NCI-H1436 treated with DMSO at 0.1 percent for 48 hours (cell line): ENCODE measurements at places on chromosomes 11 and 22.

DNA sequence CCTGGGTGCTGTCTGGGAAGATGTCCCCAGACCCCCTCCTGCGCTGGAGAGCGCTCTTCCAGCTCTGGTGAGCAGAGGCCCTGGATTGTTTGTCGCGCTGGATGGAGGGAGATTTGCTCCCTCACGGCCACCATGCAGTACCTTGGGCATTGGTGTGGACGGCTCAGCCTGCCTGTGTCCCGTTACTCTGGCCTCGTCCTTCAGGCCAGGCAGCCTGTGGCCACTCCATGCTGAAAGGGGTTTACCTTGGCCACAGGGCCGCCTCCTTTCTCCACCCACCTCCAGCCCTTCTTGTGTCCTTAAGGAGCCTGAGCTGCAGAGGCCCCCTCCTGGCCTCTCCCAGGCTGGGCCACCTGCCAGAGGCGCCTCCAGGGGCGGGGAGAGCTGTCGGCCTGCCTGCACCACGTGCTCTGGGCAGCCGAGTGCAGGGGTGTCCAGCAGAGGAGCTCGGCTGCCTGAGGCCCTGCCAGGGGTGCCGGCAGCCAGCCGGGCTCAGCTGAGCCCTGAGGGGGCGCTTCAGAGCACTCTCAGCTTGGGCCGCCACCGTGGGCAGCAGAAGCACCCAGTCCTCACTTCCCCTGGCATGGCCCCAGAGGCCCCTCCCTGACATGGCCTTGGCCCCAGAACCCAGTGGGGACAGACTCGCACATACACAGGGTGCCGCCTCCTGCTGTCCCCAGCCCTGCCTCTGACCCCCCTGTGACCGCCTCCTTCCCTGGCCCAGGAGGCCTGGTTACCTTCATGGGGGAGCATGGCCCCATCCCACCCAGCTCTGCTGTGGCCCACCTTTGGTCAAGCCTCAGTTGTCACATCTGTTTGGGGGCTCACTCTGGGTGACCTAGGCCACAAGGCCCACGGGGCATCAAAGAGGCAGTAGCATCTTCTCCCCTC is 3.4 kb downstream of the CCND1 start:
- DNase-seq = no peak

GRCh38 chr11:15896530-15896929 is 459.8 kb downstream of the SOX6 start:
- no peak for DNase-seq

DNA sequence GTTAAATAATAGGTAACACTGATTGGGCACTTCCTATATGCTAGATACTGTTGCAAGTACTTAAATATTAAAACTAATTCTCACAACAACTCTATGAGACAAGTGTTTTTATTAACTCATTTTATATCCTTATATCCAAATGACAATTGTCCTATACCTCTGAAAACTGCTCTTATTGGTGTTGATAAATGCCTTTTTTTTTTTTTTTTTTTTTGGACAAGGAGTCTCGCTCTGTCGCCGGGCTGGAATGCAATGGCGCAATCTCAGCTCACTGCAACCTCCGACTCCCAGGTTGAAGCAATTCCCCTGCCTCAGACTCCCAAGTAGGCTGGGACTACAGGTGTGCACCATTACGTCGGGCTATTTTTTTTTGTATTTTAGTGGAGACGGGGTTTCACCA is 41.6 kb downstream of the MRTFA start:
- no peak for DNase-seq

DNA sequence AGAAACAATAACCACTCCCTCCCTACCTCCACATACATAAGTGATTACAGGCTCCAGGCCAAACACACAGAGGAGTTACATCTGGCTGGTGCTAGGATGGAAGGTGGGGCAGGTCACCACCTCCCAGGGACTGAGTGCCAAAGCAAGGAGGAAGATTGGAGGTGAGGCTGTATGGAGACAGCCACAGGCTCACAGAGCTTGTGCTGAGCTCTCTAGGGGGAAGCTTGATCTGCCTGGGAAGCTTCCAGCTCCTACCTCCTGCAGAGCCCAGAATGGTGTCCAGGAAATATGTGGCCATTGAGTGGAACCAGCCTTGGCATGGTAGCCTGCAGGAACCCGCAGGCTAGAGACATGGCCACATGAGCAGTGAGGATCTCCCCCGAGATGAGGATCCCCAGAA is 3.6 kb upstream of the MED15 start:
- DNase-seq = no peak

DNA sequence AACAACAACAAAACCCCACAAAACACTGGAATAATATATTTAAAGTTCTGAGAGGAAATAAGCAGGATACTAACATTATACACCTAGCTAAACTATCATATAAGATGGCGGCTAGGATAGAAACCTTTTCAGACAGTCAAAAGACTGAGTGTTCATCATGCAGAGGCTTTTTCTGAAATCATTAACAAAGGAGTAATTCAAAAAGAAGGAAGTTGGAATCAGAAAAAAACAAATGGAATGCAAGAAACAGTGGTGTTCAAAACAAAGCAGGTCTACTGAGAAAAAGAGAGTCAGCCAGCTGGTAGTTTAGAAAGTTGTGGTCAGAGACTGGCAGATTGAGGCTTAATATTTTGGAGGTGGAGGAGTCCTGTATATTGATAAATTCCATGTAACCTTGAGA is 30.1 kb upstream of the ZBTB44 start:
- no peak for DNase-seq

GRCh38 chr11:117816846-117817367 is 7.6 kb downstream of the FXYD2 start:
- DNase-seq = no peak

DNA sequence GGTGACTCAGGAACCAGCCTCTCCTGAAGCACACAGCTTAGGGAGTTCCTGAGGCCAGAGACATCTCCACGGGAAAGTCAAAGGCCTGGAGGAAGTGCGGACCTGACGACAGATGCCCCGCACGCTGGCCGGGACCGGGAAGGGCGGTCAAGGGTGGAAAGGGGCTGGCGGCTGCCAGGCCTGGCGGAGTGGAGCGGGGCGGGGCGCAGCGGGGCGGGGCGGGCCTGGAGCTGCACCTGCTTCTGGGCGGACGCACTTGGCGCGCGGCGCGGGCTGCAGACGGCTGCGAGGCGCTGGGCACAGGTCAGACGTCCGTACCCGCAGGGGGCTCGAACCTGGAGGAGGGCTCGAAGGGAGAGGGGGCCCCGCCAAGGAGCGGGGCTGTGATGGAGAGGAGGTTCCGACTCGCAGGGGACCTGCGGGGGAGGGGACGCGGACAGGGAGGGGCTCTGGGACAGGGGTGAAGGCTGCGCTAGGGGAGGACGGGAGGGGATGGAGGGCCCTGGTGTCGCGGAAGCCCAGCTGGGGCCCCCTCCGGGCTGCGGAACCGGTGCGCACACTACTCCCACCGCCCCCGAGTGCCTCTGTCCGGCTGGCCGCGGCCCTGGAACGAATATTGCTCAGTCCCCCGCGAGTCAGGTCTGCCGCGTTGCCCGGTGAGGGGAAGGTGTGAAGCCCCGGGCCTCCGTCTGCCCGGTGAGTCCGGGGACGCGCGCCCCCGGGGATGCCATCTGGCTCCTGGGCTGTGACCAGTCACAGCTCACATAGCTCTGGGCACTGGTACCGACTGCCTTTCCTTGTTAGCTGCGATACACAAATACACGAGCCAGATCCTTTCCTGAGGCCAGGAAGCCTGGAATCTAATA is at the start of gene TMEM45B:
TSS of gene TMEM45B (plus strand) at position 253 of the 866 bp plus-strand sequence. CDS start 36,635 bp downstream, outside the sequence.
- DNase-seq = no peak

DNA sequence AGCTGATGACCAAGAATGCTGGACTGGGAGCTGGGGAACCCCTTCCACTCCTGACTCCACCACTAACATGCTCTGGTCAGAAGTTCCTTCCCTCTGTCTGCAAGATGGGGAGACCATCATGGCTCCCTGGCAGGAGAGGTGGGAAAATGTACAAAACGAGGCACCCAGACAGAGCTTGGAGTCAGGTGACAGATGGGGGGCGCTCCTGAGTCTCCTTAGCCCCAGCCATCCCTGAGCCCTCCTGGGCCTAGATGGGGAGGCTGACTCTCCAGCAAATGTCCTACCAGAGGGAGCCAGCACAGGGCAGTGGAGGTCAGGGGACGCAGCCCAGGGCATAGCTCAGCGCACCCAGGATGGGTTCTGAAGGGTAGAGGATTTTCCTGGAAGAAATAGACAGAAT is 20.0 kb downstream of the KCNJ4 start:
- no peak for DNase-seq

DNA sequence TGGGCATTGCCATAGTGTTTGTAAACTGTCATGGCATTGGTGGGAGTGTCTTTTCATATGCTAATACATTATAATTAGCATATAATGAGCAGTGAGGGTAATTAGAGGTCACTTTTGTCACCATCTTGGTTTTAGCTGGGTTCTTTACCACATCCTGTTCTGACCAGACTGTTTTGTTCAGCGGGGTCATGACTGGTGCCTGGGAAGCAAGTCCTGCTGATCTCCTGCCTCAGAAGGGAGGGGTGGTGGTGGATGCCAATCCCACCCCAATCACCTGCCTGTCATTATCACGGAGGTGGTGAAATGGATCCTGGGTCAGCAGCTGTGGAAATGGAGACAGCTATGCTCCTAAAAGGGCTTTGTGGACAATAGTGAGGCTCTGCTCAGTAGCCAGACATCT is 31.2 kb downstream of the IL18 start:
- no peak for DNase-seq

DNA sequence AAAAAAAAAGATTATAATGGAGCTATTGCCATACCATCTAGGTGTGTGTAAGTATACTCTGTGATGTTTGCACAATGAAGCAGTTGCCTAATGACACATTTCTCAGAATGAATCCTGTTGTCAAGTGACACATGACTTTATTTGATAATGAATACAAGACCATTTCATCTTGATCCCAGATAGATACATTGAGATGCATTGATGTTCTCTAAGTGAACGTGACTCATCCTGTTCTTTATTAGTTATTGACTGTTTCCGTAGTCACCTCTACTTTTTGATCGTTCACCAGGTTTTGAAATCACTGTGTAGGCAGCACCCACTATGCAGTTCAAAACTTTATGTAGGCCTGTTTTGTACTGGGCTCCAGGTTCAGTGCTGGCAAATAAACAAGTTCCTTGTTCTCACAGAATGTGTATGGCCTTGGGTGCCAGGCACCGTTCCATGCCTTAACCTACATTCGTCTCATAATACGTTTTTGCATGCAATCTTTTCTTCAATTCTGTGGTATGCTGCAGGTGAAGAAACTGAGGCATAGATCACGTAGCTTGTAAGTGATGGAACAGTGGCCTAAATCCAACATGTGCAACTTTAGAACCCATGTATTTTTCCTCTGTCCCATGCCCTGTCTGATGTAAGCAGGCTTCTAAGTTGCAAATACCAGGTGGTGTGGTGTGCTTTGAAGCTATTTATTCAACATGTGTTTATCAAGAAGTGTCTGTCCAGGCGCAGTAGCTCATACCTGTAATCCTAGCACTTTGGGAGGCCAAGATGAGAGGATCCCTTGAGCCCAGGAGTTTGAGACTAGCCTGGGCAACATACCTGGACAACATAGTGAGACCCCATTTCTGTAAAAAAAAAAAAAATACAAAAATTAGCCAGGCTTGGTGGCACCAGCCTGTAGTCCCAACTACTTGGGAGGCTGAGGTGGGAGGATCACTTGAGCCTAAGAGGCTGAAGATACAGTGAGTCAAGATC is 10.4 kb downstream of the SREBF2 start:
- DNase-seq = no peak

DNA sequence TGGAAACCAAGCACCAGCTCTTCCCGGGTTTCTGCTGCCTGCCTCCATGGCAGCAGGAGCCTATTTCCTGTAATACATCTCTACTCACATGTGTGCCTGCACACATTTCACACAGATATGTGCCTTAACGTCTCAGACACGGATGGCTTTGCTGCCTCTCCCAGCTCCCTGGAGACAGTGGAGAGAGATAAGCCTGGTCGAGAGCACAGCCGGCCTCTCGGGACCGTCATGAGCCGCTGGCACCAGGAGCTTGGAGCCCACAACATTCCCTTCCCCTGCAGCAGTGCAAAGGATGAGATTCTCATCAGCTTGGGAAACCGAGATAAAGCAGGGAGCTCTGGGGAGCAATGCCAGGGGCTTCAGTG is 587.7 kb downstream of the BRD1 start:
- no peak for DNase-seq

GRCh38 chr11:2128130-2128510 is 11.1 kb downstream of the IGF2 start:
- DNase-seq = no peak

DNA sequence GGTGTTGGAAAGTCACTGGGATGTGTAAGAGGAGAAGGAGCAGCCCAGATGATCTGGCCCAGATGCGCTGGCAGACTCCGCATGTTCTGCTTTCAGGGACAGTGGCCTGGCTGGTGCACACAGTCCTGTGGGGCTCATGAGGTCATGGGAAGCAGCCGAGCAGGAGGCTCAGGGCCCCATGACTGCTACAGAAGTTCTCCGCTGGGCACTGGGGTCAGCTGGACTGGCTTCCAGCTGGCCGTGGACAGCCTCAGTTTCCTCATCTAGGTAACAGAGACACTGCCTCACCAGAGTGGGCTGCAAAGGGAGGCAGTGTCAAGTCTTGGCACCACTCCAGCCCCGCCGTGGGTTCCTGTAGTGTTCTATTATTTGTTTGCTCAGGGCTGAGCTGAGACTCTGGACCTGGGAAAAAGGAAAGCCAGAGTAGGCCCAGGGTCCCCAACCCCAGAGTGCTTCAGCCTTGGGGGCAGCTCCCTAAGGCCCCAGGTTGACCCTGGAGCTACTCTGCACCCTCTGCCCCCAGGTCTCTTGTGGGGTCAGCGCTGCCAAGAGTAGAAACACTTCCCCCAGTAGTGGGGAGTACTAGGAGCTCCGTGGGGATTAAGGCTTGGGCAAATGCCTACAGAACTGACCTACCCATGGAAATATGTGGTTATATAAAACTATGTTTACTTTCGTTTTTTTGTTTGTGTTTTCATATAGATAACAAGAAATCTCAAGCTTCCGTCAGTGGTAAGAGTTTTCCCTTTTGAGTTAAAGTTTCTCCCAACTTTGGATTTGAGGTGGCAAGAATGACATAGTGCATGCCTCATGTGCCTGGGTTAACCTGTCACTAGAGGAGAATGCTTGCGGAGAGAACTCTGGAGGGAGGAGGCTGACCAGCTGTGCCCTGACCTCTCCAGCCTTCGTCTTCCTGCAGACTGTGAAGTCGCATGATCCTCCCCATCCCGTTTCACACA is 45.3 kb downstream of the MED15 start:
- no peak for DNase-seq

DNA sequence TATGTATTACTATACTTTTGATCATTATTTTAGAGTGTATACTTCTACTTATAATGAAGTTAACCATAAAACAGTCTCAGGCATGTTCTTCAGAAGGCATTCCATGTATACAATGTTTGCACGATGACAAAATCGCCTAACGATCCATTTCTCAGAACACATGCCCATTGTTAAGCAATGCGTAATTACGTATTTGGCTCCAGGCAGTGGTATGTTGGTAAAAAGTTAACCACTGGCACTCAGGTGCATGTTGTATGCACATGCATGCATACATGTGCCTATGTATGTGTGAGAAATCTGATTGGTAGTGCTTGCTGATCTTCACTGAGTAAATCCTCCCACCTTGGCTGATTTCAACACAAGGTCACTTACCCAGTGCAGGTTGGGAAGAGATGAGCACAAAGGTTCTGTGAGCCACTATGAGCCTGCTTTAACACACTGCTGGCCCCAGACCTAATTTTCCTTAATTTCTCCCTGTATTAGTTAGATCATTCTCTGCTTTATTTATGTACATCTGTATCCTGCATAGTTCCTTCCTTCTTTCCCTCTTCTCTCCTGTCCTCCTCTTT is 164.6 kb downstream of the ARHGAP42 start:
- no peak for DNase-seq

GRCh38 chr11:105144887-105145286 is 5.3 kb upstream of the CARD18 start:
- no peak for DNase-seq

- no peak for DNase-seq
These were observed 1.4 kb upstream of the CSF2RB start for GRCh38 chr22:36911887-36912661.
